NCI-H1105 treated with DMSO at 0.1 percent for 48 hours (cell line): ENCODE measurements at places on chromosomes 5 and 9.

DNA sequence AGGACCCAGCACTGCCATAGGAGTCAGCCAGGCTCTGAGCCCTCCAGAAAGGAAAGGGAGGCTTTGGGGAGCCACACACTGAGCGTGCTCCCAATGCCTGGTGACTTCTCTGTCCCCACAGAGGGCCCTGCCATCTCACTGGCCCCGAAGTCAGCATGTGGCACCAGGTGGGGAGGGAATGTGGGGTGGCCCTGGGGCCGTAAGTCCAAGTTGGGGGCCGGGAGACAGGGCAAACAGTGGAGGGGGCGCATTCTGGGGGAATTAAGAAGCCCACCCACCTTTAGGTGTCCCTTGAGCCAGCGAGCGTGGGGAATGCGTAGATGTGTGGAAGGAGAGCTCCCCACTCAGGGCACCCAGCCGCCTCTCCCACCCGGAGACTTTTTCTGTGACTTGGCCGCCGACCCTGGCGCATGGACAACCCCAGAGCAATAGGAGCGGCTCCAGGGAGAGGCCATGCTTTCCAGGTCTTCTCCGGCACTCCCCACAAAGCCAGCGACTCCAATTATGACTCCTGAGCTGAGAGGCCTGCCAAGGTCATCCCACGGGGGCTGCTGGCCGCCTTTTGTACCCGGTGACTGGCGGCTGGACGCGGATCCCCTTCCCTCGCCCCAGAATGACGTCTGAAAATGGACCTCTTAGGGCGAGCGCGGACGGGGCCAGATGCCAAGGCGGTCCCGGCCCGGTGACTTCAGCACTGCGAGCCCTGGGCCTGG, 9.8 kb downstream of the IRX1 start:
- no peak for DNase-seq

- DNase-seq, result no peak
These were observed 17.1 kb downstream of the IER5L start for GRCh38 chr9:129160712-129161533.

DNA sequence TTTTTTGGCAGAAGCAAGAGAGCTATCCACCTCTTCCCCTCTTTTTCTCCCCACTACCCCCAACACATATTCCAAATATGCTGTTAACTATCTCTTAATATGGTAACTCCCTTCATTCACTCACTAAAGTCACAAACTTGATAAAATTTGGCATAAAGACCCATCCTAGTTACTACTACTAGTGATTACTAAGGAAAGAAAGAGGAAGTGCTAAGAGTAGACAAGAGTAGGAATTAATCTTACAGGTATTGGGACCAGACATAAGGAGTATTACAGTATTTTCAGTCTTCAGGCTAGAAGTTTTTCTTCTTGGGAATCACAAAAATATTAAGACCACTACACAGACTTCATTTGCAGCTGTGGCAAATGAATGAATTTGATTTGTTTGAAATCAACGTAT, 2.2 kb downstream of the ADAMTS6 start:
- no peak for DNase-seq

DNA sequence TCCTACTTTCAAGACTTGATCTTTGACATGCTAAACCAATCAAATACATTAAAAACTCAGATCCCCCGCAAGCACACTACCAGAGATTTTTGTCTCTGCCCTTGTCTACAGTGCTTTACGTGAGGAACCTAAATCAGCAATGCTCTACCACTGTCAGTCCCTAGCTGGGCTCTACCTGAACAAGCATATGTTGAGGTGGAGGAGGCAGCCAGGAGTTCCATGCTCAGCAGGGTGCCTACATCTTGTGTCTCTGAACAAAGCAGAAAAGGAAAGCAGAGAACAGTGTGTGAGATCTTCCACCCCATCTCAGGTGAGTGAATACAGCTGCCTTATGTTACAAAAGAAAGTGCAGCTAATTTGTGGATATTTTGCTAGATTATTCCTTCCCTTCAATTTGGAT, 255.0 kb downstream of the NDUFS4 start:
- DNase-seq, result no peak

DNA sequence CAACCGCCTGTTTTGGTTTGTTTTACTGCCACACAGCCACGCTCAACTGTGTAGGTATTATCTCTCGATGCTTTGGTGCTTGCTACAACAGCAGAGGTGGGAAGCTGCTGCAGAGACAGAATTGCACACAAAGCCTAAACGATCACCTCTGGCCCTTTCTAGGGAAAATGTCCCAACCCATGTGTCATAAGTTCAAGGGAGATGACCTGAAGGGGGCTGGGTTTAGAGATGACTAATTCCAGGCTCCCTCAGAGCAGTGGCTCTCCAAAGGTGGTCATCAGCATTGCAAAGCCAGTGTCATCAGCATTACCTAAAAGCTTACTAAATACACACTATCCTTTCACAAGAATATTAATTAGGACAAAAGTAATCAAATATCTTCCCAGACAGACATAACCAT, 10.9 kb downstream of the ZNF622 start:
- no peak for DNase-seq

DNA sequence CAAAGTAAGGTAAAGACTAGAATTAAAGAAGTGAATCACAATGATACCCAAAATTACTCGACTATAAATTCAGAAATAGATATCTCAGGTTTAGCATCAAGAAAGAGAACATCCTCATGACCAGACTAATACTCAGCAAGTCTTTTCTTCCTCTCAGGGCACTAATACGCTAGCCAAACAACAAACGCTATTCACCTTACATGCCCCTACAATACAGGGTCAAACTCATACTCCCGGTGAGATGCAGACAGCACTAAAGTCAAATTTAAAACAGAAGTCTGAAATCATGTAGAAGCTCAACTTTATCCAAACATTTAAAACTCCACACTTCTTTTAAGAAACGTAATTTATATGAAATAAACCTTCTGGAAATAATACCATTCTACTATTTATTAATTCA, 5.6 kb downstream of the PFDN1 start:
- no peak for DNase-seq

GRCh38 chr9:132108728-132109127, 29.1 kb upstream of the MED27 start:
- no peak for DNase-seq

- peak; percentile 49 for DNase-seq
These were observed 332.3 kb downstream of the CWC27 start for GRCh38 chr5:65100911-65101631.

GRCh38 chr9:33878691-33879366, 61.9 kb downstream of the UBE2R2 start:
- no peak for DNase-seq

GRCh38 chr5:82347201-82347865, 69.2 kb upstream of the RPS23 start:
- no peak for DNase-seq

- no peak for DNase-seq
These were observed 53.7 kb downstream of the ZNF618 start for GRCh38 chr9:113929634-113930389.

GRCh38 chr5:62720031-62720441, 141.4 kb downstream of the LRRC70 start:
- DNase-seq, result peak; percentile 0

GRCh38 chr9:88706193-88707113, 171.5 kb downstream of the NXNL2 start:
- no peak for DNase-seq

DNA sequence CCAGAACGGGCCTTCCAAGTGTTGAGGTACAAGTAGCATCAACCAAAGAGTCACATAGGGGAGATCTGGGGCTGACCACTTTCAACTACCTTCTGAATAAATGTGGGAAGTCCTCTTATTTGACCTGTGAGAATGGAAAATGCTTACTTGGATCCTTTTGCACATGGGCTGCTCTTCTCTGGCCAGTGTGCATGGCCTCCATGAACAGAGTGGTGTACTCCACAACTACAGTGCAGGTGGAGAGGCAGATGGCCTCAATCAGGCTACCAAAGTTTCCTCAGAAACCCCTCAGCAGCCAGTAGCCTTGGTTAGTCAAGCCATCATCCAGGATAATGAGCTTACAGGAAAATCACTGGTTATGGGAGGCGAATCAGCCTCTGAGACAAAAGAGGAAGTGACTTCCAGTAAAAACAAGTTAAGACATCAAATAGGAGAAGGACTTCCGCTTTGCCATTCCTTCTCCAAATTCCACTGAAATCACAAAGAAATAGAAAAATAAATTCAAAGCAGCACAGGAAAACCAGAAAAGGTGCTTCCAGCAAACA, 18.3 kb upstream of the FCHO2 start:
- no peak for DNase-seq

GRCh38 chr9:89408628-89409101, 89.2 kb downstream of the SEMA4D start:
- no peak for DNase-seq

DNA sequence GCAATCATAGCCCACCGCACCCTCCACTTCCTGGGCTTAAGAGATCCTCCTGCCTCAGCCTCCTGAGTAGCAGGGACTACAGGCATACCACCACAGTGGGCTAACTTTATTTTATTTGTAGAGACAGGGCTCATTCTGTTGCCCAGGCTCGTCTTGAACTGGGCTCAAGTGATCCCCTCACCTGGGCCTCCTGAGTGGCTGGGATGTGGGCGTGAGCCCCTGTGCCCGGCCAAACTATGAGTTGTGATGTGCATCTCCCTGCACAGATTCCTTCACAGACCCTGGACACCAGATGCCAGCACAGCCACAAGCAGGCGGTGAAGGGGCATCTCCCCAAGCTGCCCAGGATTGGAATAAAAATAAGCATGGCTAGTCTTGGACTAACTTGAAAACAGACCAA, 244.9 kb upstream of the IRX1 start:
- no peak for DNase-seq

DNA sequence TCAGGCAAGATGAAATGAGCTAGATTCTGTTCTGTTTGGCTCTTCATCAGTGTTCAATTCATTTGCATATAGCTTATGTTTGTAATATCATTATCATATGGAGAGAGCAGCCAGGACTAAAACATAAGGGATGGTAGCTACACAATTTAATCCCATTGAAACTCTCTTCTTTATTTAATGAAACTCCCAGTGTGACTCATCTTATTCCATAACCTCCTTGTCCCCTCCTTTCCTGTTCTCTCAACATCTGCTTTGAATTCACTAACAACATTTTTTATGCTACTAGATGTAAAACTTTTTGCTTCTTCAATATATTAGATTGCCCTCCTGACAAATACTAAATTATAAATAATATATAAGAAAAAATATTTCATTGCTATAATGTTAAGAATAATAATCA, 1823.4 kb downstream of the MAT2B start:
- DNase-seq, result no peak

DNA sequence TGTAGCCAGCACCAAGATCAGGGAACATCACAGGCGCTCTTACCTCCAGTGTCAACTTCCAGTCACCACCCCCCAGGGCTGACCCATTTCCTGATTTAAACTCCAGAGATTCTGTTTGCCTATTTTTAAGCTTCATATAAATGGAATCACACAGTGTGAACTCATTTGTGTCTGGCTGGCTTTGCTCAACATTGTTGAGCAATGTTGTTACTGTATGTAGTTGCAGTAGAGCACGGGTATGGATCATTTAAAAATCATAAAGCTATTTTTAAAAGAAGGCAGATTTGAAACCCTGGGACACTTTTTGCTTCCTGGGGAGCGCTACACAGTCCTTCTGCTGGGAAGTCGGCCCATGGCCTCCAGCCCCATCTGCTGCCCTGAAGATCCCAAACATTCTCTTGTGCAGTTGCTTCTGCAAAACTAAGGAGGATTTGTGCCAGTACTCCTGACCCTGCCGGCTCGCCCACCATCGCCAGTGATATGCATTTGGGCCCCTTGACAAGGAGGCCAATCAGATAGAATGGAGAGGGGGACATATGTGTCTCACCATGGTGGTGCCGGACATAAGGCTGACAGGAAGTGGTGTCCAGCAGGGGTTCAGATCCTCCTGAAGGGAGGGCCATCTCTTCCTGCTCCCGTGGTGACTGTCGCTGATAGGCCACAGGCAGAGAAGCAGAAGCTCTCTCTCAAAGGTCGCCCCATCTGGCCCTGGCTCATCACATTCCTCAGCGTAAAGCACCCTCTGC, 13.3 kb downstream of the DCANP1 start:
- DNase-seq, result no peak

DNA sequence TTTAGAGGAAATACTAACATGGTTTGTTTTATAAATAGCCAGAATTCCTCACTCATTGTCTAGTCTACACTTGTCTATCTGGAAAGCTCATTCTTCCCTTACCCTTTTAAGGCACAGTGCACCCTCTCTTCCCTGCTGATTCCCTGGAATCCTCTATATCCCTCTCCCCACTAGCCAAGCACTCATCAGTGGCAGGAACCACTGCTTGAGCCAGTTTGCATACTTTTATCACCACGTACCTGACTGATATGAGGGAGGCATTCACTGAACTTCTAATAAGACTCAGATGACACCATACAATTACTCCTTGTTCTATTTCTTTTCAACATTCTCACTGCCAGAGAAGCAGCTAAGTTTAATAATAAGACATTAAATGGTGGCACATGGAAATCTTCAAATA, 134.9 kb downstream of the EFNA5 start:
- DNase-seq, result no peak

DNA sequence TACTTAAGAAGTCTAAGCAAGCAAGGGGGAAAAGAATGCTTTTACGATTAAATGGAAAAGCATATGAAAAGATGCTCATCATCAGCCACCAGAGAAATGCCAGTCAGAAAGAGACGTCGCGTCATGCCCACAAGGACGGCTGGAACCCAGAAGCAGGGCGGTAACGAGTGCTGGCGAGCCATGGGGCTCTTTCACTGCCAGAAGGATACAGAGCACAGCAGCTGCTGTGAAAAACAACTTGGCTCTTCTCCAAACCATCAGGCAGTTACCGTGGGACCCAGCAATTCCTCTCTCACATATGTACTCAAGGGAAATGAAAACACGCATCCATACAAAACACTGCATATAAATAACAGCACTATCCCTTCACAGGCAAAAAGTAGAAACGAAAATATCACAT, 95.5 kb downstream of the CAMSAP1 start:
- DNase-seq, result peak; percentile 90

DNA sequence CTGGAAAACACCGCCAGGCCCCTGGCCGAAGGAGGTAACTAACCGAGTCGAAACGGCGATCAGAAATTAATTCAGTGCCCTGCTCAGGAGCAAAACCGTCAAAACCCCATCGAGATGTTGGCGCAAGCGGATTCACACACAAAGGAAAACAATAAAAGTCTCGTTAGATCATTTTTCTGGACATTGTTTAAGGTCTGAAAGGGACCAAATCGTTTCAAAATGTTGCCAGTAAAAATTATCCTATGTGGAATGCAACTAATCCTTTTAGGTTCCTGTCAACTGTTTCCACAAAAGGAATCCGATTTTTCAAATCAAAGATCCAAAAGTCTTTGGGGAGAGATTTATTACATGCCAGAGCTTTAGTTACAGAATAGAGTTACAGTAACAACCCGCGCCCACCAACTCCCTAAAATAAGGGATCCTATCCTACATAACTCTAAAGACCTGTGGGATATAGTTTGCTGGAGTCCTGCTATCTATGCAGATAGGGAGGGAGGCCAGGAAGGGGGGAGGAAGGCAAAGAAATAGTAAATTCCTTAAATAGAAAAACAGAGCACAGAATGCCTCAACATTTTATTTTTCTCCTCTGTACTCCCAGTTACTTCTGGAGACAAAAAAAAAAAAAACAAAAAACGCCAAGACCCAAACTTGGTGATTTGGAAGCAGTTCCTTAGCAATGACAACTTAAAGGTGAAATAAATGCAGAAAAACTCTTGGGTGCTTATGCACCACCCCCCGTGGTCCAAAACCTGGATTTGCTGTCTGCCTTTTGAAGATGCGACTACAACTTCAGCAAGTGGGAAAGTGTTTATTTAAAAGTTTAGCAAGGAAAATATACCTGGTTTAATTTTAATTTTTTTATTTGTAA, 10.6 kb downstream of the FOXD1 start:
- no peak for DNase-seq
